GM12865 (cell line): ENCODE measurements at places on chromosomes 3 and 15.

DNA sequence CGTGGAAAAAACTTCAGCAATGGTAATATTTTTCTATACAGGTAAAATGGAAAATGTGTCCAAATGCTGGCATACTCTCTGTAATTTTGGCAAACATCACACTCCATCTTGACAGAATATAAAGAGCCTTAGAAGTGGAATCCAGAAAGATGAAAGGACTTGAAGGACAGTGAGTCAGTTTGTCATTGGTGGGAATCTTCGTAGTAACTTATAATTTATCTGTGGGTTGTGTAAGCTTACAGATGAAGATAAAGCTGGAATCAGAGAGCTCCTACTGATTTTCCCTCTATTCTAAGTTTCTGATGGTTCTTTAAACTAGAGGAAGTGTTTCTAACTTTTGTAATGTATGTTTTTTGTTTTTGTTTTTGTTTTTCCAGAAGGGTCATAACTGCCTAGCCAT lies 8.7 kb upstream of the PDZRN3 start:
- DNase-seq, result no peak

GRCh38 chr15:58460116-58460790 lies 28.5 kb downstream of the LIPC start:
- no peak for DNase-seq

DNA sequence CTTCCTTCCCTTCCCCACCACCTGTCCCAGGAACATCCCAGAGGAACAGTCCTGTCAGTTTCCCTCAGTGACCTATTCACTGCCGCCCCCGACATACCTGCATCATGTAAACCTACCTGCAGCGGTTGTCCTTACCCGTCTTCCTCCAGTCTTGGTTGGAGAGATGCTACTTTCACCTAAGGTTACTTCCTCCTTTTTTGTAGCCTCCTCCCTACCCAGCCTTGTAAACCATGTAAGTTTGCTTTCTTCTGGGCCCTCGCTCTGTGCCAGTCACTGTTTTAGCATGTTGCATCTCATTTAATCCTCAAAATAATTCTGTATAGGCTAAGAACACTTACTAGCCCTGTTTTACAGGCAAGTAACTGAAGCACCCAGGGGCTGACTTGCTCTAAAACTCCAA lies 58.3 kb downstream of the GPR171 start:
- DNase-seq, result no peak

- no peak for DNase-seq
These were observed 317.6 kb upstream of the ZNF385D start for GRCh38 chr3:22068619-22069018.

GRCh38 chr15:70153921-70154717 lies 56.4 kb upstream of the TLE3 start:
- no peak for DNase-seq

DNA sequence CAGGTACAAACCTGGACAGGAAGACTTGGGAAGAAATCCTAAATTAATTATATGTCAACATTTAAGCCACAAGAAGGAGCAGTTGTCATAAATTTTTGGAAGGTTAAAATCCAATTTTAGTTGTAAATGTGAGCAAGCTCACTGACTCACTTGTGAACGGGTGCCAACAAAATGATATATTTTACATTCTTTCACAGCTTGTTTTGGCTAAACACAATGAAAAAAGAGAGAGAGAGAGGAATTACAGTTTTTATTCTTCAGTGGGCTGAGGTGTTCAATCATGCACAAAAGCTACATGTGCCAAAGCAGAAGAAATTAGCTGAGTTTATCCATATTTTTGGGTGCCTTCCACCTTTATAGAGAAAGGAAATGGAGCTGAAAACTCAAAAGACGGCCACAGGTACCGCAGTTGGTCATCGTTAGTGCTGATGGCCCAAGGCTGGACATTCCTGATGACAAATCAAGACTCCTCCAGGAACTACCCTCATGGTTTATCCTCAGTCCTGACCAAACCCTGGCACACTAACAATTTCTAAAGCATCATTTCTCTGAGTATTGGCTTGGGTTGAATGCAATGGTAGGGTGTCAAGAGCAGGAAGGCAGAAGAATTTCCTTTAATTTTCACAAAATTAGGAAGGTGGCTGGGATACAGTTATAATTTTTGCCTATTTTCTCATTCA lies 37.6 kb upstream of the WNT5A start:
- no peak for DNase-seq

DNA sequence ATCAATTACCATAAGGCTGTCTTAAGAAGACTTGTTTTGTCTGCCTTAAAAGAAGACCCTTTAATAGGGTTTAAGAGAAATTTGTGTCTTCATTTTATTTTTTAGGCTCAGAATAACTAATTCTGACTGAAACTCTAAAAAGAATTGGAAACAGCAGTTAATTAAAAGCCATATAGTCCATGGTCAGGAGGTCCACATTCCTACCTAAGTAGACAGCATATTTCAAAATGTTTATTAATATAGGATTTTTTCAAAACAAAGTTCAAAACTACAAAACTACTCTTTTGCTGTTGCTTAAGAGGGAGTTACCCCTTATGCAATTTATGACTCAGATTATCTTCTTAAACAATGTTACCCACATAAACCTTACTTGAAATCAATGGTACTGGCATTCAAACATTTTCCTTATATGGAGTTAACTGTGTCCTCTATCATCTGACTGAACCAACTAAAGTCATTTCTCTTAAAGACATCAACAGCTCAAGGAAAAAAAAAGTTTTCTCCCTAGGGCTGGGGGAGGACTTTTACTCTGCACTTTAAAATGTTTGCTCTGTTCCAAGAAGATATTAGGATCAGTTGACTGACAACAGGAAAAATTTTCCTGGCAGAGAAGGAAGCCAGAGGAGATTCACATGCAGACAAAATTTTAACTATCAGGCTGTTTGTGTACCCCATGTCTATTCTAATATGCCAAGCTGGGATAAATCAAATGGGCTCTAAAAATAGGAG lies 56.8 kb upstream of the NANOGP8 start:
- peak; percentile 7 for DNase-seq

DNA sequence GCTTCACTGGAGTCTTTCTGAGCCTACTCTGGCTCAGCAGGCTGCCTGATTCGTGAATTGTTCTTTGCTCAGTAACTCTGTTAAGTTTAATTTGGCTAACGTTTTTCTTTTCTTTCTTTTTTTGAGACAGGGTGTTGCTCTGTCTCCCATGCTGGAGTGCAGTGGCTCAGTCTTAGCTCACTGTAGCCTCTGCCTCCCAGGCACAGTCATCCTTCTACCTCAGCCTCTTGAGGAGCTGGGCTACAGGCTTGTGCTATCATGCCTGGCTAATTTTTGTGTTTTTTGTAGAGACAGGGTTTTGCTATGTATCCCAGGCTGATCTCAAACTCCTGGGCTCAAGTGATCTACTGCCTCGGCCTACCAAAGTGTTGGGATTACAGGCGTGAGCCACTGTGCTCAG lies 165.0 kb downstream of the PEX5L start:
- no peak for DNase-seq

DNA sequence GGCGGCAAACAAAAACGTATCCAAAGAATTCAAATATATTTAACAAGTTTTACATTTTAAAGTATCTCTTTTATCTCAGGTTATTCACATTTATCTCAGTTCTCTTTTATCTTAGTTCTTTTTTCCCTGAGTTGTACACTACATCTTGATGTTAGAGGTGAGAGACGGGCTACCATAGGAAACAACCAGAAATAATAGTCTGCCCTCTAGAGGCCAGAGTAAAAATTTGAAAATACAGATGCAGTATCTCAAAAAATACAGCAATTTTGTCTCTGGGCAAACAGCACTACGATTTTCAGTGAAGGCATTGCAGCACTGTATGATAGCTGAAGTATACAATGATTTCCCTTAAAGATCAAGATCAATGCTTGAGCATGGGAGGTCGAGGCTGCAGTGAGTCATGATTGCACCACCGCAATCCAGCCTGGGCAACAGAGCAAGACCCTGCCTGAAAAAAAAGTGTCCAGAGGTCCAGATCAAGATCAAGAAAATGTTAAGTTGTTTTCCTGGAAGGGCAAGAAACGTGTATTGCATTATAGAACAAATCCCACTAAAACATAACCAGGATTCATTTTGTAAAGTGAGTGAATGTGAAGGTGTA lies 82.6 kb upstream of the ATP11B start:
- peak; percentile 48 for DNase-seq

DNA sequence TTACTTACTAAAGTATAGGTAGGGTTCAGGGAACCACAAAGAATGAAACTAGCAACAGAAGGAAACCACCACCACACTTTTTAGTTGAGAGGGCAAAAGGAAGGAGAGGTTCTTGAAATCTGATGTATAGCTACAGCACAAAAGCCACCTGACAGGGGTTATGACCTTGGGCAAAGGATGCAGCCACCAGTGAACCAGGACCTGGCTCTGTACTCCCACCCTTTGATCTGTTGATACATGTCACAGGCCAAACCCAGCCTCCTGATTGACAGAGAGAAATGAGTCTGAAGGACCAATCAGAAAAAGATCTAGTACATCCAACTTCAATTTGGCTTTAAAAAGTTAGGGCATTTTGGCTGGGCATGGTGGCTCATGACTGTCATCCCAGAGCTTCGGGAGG lies 20.0 kb upstream of the BLM start:
- peak; percentile 72 for DNase-seq

DNA sequence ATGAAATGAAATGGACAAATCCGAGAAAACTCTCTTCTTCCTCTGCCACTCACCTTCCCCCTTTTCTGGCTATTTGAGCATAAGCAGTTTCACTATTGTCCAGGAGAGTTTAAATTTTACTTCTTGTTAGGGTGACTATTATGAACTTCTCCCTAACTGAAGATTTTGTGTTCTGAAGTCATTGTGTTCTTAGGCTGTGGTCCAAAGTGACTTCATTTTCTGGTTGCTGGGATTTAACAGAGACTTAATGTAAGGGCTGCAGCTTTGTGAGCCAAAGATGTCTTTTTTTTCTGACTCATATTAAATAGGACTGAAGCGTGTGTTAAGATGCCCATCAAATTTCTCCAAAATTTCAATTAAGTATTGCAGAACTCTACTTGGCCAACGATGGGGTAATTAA lies 46.5 kb upstream of the FSTL1 start:
- DNase-seq, result no peak

DNA sequence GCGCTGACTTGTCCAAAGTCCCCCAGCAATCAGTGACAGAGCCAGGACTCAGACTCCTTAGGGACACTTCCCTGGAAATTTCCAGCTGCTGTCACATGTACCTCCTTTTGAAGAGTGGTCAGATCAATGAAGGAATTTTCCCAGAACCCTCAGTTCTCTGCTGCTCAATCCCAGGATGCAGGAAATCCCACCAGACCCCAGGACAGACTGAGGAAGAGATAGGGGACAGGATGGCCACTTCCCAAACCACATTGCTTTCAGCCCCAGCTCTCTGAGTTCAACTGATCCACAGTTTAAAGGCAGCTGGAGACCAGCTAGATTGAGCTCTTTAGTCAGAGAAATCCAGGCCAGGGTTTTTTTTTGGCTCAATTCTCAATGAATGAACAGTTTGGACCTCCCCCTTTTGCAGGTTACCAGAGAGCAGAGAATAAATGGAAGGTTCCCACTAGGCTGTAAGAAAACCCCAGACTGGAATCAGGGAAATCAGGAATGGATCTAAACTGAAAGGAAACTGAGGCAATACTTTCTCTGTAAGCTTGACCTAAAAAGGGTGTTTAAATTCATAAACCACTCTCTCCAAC lies 1.5 kb downstream of the CYP1A1 start:
- peak; percentile 34 for DNase-seq

GRCh38 chr15:48802257-48802656 lies 8.6 kb downstream of the CEP152 start:
- DNase-seq, result peak; percentile 14

GRCh38 chr3:99708207-99708745 lies 69.9 kb downstream of the COL8A1 start:
- no peak for DNase-seq

- DNase-seq, result peak; percentile 79
These were observed 357.1 kb upstream of the CFAP20DC start for GRCh38 chr3:59406943-59407342.

DNA sequence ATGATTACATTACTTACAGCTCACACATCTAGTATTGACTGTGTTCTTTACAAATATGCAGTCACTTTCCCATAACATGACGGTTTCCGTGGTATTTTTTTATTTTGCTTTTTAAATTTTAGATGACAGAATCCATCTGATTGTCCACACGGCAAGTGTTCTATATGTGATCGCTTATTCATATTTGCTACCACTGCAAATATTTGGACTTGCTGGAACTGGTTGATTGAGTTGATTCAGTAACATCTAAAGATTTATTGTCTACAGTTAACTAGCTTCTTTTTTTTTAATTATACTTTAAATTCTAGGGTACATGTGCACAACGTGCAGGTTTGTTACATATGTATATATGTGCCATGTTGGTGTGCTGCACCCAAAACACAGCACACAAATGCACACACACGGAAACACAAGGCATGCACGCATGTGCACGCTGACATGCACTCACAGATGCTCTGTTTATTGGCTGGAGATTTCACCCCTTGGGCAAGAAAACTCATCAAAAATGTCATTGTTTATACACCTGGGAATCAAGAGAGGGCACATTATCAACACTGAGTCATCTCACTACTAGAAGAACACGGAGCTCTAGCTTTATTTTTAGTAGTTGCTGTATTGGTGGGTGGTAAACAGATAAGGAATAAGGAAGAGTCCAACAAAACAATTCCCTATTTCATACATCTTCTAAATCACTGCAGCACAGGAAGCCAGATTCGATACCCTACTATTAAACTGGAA lies 16.4 kb downstream of the ARRDC4 start:
- no peak for DNase-seq

- DNase-seq, result no peak
These were observed 62.4 kb downstream of the ZBTB20 start for GRCh38 chr3:115084686-115085085.

DNA sequence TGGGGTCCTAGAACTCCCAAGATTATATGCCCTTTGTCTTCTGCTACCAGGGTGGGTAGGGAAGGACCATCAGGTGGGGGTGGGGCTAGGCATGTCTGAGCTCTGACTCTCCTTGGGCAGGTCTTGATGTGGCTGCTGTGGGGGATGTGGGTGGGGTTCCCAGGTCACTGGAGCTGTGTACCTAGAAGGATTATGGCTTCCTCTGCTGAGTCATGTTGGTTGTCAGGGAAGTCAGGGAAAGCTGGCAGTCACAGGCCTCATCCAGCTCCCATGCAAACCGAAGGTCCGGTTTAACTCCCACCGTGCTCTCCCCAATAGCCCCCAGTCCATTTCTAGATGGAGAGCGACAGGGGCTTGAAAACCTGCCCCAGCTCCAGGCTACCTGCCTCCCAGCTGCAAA lies 35.2 kb downstream of the EID1 start:
- no peak for DNase-seq

DNA sequence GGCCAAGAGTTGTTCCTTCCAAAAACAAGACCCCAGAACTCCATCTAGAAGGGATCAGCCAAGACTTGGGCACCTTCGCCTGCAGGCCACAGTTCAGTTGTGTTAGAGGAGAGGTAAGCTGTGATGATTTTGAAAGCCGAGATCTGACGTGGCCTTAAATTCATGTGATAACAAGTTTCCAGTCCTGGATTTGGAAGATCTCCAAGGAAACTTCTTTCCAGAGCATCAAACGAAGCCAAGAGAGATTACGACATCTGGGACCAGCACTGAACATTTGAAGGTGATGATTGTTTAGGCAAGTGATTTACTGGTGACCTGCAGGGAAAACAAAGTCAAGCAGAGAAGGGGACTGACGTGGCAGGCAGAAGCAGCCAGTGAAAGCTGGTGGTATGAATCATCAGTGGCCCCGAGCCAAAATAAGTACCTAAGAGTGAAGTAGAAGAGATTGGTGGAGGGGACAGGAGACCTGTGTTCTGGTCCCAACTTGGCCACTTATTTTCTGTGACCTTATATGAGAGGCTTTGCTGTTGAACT lies 339.0 kb upstream of the PROK2 start:
- DNase-seq, result peak; percentile 80

- DNase-seq, result peak; percentile 86
These were observed 33.1 kb upstream of the CCDC50 start for GRCh38 chr3:191296041-191296541.
